IMR-90 (cell line): ENCODE measurements at places on chromosomes 5 and 9. TPM values are rescaled to one million over a fixed set of nuclear protein-coding genes. Genes with fewer than 3 reads are reported as not detected.

The PITX1 gene
- 10.3 and 10.4 TPM in 2 replicates for total RNA-seq

The ELOVL7 gene
- total RNA-seq = 0.18 TPM in 1 of 2 replicates, not detected in the other

The ADAMTSL2 gene
- not detected in 2 replicates for total RNA-seq

The CDKN2B gene
- 3.6 and 5.6 TPM in 2 replicates for total RNA-seq

The RAB3C gene
- total RNA-seq = not detected in 2 replicates

The CD274 gene
- total RNA-seq = 19.4 and 29.4 TPM in 2 replicates
